ENCODE measurements at places on chromosomes 1 and 21. TPM values are rescaled to one million over a fixed set of nuclear protein-coding genes. Genes with fewer than 3 reads are reported as not detected.

GRCh38 chr1:82317671-82318070 is 516.9 kb downstream of the ADGRL2 start:
- no peak overlapping the region for H3K27ac ChIP-seq
- no peaks in the 10 kb centered on the region for H3K27me3 ChIP-seq
- H3K4me3 ChIP-seq: no peak overlapping the region
- no peaks in the 10 kb centered on the region for H3K4me1 ChIP-seq
- DNase-seq: no peak
- no peaks in the 10 kb centered on the region for H3K36me3 ChIP-seq

DNA sequence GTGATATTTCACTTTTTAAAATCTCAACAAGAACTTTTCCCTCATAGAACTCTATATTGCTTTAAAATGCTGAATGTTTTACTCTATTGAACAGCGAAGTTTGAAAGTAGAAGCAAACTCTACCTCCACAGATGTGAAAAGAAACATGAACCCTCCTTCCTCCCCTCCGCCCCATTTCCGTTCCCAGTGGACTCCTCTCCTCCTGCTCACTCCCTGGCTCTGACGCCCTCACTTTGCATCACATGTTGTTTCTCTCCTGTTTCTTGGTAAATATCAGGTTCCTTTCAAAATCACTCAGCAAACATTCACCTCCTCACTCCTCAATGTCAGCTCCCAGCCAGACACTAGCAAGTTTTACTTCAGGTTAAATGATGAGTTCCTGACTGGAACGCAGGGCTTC is 34.6 kb downstream of the KCNH1 start:
- no peak for DNase-seq
- H3K4me1 ChIP-seq: no peaks in the 10 kb centered on the region
- no peak overlapping the region for H3K4me3 ChIP-seq
- H3K36me3 ChIP-seq: no peaks in the 10 kb centered on the region
- H3K27me3 ChIP-seq: peaks cover 6% of the 10 kb centered on the region

Gene FAM177B
- not detected for total RNA-seq

DNA sequence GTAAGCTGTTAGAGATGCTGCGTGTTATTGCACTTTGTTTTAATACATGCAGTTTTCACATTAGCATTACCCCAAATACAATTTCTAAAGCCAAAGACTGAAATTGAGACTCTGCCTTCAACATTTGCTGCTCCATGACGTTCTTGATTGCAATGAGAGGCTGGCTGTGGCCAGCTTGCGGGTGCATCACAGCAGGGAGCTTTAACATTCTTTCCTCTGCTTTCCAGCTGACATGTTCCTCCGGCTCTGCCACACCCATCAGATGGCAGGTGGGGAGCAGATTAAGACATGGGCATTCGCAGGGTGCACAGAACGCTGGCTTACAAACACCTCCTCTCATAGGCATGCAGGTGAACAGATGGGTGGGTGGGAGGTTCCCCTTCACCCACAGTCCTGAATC is 314.1 kb downstream of the DISC1 start:
- H3K27ac ChIP-seq: no peak overlapping the region
- H3K4me1 ChIP-seq: no peaks in the 10 kb centered on the region
- no peak for DNase-seq
- H3K27me3 ChIP-seq: no peaks in the 10 kb centered on the region
- no peak overlapping the region for H3K4me3 ChIP-seq

GRCh38 chr1:212650228-212650627 is 41.7 kb downstream of the ATF3 start:
- H3K4me1 ChIP-seq: no peaks in the 10 kb centered on the region
- H3K4me3 ChIP-seq: no peak overlapping the region
- peaks cover 19% of the 10 kb centered on the region for H3K27me3 ChIP-seq
- no peaks in the 10 kb centered on the region for H3K36me3 ChIP-seq
- DNase-seq: no peak

DNA sequence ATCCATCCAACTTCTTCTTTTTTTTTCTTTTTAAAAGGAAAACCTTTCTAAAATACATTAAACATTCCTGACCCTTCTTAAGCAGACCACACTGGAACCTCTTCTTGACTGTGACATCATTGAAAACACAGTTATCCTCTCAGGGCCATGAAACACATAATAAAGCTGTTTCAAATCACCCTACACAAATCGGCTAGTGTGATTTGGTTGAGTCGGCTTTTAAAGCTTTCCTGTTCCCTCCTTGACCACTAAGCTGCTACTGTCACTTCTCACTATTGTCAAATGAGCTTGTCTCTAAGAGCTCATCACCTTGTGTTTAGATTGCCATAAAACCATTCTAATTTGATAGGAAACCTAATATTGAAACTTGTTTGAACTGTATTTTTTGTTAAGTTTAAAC is 5.9 kb downstream of the USP24 start:
- no peak for DNase-seq
- H3K4me3 ChIP-seq: peak overlapping the region; percentile 74
- peaks cover 10% of the 10 kb centered on the region for H3K36me3 ChIP-seq

Data from activated T-cell treated with anti-CD3 and anti-CD28 coated beads, Interleukin-2, amount 50 U/mL, for 72 hours (primary cell).